Osteocyte (in vitro differentiated cells): ENCODE measurements at places on chromosomes 12 and 14.

- no peak for DNase-seq
Observed at GRCh38 chr12:11821386-11822080, 172.1 kb downstream of the ETV6 start.

- DNase-seq = no peak
Observed at GRCh38 chr12:22329621-22330020, 4.9 kb downstream of the ST8SIA1 start.

- no peak for DNase-seq
Observed at GRCh38 chr12:119200601-119201000, 21.9 kb downstream of the HSPB8 start.

DNA sequence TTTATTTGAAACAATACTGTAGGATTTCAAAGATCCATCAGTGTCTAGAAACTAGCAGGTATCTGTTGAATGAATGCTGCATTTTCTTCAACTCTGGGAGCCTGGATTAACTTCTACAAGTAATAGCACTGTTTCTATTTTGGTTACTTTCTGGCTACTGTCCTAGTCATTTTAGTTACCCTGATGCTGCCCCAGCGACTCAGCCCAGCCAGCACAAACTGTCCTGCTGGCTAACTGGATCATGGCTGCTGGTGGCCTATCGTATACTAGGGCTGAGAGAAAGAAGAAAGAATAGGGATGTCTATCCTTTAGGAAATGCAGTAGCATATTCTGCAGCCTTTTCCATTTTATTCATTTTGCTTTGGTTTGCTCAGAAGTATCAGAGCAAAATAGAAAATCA is 53.9 kb downstream of the NTN4 start:
- DNase-seq = no peak

- DNase-seq = no peak
Observed at GRCh38 chr12:106037524-106038298, 101.0 kb downstream of the NUAK1 start.

DNA sequence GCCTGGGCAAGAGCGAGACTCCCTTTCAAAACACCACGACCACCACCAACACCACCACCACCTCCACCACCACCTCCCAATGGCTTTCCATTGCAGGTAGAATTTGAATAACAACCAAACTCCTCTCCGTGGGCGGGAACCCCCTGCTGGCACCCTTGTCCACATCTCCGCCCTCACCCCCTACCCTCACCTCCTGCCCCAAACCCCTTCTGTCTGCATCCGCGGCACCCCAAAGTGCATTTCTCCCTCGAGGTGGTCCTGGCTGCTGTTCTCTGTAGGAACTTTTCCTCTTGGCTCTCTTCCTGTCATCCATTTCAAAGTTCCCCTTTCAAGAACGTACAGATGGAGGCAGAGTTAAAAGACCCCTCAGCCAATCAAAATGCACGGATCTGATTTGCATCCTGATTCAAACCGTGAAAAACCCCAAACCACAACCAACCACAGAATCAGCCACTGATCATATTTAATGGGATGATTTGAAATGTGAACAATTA is 3.8 kb downstream of the SDSL start:
- DNase-seq = no peak

- no peak for DNase-seq
Observed at GRCh38 chr14:82067221-82067875, 533.7 kb upstream of the SEL1L start.

- no peak for DNase-seq
Observed at GRCh38 chr12:101491329-101491728, 16.2 kb downstream of the SPIC start.

DNA sequence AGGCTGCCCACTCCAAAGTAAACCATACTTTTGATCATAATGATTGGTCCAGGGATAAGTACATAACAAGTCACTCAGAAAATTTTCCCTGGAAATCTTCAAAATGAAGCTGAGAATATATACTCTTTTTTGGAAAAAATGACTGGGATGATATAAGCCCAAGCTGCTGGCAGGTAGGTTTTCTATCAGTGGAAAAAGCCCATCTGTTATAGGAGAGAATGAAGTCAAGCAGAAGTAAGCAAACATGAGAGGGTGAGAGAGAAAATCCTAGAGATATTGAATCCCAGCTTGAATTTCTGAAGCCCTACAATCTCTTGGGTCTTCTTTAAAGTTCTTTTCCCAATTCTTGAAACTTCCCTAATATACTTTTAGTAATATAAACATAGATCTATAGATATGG is 37.3 kb upstream of the ZDHHC17 start:
- no peak for DNase-seq

DNA sequence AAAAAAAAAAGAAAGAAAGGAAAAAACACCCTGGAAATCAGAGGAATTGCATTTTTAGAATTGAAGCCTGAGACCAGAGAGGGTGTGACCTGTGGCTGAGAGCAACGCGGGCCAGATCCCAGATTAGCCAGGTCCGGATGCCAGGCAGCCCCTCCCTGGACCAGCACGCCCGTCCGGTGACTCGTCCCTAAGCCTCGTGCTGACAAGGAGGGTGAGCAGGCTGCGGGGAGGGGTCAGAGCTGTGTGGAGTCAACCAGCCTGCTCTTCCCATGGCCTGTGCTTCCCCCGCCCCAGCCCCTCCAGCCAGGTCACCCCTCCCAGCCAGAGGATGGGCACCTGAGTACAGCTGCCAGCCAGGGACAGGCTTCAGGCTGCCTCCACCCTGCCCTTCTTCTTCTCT is 4.2 kb upstream of the KLC1 start:
- no peak for DNase-seq

- DNase-seq = no peak
Observed at GRCh38 chr14:103625356-103626095, 3.5 kb upstream of the KLC1 start.

DNA sequence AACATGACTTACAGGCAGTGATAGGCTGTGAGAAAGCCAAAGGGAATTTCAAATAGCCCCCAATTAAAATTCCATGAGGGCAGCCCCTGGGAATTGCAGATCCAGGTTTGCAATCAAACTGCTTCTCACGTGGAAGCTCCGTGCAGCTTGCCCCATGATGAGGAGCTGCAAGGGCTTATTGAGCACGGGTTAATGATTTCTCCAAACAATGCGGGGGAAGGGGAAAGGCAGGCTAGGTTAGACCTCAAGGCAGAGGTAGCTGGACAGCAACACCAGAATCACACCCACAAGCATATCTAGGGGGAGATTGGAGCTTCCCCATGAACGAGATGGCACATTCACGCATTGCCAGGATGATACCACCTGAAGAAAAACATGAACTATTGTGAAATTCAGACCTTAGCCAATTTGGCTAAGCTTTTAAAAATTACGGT is 5.0 kb upstream of the DUSP6 start:
- no peak for DNase-seq

GRCh38 chr14:30748343-30748742 is 126.0 kb upstream of the COCH start:
- DNase-seq = no peak

DNA sequence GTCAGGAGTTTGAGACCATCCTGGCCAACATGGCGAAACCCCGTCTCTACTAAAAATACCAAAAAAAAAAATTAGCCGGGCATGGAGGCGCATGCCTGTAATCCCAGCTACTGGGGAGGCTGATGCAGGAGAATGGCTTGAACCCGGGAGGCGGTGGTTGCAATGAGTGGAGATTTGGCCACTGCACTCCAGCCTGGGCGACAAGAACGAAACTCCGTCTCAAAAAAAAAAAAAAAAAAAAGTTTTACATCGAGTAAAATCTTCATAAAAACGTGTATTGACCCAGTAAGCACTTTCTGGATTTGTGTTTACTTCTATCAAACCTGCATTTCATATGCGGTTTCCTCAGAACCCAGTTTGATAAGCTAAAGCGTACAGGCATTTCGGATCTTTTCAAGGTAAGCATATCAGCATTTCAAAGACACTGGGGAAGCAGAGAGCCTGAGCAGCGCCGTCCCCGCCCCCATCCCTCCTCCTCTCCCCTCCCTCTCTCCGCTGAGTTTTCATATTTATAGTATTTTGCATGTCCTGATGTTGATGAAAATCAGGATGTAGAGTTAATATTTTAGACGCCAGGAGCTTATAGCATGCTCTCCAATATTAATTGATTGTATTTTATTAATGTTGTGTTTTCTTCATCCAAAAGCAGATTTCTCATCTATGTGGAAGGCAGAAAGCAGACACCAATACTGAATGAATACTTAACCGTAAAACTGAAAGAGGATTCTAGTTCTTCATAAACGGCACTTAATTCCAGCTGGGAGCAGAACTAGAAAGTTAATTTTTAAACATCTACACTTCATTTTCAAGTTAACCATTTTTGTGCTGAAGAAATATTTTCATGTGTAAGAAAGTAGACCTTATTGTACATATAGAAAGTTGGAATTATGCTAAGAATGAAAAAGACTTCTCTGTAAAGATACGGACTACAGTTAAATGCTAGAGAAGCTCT is 9.2 kb upstream of the HIP1R start:
- no peak for DNase-seq

DNA sequence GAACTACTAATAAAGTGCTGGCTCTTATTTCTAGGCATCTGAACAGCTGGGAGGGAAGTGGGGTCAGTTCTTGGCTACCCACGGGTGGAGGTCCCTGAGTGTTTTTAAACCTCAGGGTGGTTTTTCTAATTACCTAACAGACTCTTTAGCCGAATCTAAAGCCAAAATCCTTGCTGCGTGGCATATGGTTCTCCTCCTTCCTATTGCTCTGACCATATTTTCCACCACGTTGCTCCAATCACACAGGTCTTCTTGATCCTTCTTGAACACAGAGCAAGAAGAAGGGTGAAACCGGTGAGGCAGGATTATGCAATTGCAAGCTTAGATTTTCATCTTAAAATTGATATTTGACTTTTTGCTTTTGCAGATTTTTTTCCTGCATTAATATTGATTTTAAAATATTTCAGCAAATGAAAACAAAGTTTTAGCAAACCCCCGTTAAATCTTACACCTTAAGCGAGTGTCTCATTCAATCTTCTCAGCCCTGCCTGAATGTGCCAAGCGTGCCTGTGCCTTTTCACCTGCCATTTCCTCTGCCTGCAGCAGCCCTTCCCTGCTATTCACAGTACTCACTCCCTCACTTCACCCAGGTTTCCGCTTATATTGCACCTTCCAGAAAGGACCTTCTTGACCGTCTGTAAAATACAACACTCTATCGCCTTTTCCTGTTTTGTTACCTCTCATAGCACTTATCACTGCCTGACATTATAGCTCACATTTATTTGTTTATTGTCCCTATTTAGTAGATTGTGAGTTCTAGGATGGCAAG is 506.0 kb downstream of the DIO2 start:
- DNase-seq = no peak

DNA sequence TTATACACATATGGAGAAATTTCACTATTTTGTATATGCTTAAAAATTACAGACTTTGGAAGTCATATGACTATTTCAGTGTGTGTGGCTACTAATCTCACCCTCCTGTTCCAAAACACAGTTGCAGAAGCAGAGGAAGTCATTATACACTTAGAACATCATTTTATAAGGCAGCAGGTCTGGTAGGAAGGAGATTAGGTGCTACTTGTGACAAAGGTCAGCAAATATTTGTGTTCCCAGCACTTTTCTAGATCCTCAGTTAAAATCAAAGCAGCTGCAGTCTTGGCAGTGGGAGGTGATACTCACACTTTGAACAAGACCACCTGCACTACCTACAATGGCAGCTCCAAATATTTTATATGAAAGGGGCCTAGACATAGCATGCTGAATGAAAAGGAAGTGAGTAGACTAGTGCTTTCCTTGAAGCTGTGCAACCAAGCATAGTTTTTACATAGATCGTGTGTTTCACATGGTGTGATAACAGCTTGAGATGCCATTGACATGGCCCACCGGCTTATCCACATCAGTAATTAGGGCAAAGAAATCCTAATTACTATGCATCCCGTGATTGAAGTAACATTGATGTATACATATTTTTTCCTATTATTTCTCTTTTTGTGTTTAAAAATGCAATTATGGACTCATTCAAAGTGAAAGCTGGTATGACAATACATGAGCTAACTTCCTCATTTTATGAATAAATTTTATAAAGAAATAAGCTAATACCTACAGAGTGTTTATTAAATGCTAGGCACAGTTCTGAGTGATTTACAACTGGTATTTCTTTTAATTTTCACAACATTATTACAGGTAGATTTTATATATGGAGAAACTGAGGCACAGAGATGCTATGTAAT is 5.3 kb downstream of the GYS2 start:
- no peak for DNase-seq

GRCh38 chr12:96185914-96186313 is 8.3 kb upstream of the ELK3 start:
- DNase-seq = no peak

DNA sequence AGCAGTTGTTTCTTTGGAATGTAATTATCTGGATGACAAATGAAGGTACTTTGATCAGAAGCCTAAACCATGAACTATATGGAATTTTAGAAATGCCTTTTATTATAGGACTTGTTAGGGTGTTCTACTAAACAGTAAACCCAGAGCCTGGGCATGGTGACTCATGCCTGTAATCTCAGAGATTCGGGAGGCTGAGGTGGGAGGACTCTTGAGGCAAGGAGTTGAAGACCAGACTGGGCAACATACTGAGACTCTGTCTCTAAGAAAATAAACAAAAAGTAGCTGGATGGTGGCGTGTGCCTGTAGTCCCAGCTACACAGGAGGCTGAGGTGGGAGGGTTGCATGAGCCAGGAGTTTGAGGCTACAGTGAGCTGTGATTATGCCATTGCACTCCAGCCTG is 23.9 kb downstream of the PALS1 start:
- DNase-seq = no peak

DNA sequence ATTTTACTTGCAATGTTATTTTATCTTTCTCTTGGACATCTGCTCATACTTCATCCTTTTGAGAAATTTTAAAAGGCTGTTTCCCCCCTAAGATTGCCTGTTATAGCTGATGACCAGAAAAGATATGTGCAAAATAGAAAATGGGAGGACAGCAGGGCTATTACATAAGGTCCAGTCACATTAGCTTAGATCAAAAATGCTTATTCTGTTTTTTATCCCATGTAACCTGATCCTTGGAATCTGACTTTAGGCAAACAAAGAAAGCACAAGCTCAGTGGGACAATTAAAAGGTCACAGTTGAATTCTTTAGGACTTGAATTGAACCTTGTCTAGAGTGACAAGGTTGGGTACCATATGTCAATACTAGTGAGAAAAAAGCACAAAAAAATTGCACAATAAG is 65.1 kb upstream of the TRHDE start:
- no peak for DNase-seq

GRCh38 chr12:109589691-109590245 is 16.2 kb downstream of the MVK start:
- DNase-seq = no peak

DNA sequence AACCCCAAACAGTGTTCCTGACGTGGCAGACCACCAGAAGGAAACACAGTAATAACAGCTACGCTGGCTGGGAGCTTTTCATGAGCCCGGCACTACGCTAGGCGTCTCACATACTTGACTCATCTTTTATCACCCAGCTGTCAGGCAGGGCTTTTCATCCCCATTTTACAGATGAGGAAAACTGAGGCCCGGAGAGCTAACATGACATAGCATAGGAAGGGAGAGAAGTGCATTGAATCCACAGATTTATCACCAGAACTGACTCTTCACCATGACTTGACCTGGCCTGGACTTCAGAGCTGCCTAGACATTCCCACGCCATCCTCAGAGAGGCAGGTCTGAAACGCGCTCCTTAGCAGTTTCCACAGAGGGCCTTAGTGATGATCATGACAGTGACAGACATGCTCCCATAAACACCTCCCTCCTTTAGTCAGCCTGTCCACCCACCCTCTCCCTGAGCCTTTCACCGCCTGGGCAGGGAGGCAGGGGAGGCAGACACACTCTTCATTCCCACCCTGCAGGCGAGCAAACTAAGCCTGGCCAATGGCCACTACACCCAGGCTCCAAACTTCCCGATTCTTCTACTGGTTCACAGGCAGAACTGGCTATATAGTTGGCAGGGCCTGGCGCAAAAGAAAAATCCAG is 56.2 kb downstream of the RBM19 start:
- no peak for DNase-seq

- DNase-seq = no peak
Observed at GRCh38 chr14:99275222-99275584, 3.2 kb upstream of the BCL11B start.
